ENCODE measurements at places on chromosomes 13 and 19.

- no peak for DNase-seq
Measured at GRCh38 chr13:95123726-95124125, 177.5 kb downstream of the ABCC4 start.

DNA sequence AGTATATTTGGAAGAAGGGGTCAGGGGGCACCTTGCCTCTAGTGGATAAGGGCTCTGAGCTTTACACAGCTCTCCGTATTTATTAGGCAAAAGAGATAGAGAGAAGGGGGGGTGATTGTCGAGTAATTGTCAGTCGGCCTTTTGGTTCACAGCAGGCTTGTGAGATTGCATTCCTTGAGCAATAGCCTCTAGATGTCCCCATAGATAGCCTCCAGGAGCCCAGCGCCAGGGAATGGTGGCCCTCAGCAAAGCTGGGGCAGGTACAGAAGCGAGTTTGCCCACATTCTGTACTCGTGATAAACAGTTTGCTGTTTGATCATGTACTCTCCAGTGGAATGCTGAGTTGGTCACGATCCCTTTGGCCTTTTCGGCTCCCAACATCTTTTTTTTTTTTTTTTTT lies 4.6 kb downstream of the ZNF613 start:
- DNase-seq = no peak

DNA sequence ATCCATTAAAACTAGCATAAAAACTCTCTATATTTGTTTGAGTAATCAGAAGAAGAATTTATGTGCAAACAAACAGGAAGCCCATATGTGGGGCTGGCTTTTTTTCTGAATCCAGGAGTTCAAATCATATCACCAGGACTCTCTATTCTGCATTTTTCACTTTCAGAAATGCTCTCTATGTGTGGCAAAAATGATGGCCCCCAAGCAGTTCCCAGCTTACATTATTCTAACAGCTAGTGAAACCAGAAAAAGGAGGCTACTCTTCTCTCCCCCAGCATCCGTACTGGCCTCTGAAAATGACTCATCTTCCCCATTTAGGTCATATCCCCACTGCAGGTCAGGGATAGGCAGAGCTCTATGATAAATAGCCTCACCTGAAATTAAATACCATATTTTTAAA lies 20.4 kb downstream of the RBM26 start:
- DNase-seq = peak; percentile 23

DNA sequence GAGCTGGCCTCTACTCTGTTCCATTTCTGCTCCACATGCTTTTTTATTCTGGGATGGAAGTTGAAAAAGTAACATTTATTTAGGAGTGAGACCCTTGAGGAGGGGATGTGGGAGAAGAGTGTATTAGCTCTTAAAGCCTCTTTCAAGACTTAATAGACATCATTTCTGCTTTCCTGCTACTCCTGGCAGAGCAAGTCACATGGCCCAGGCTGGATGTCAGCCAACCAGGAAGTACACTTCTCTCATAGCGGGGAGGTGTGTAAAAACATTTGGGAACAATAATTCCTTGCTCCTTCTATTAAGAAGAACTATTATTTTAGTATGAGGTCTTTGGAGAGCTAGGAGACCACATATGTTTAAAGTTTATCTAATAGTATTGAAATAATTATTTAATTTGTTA lies 40.6 kb upstream of the FAM216B start:
- DNase-seq = no peak

GRCh38 chr13:32956595-32956933 lies 59.7 kb upstream of the KL start:
- DNase-seq = no peak

DNA sequence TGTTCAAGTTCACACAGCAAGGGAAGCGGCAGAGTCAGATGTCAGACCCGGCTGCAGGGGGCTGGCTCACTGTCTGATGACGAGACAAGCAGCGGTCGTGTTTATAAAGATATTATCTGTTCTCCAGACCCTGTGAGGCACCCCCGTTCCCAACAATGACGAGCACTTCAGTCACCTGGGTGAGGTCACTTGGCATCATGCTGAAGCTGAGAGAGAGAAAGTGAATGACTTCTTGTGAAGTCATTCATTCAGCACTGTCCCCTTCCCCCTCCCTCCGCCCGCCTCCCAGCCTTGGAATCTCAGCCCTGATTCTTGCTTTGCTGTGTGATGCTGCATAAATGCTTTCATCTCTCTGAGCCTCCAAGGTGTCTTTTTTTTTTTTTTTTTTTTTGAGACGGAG lies 4.9 kb upstream of the LYPD3 start:
- DNase-seq = no peak

- DNase-seq = no peak
Measured at GRCh38 chr13:74004109-74004508, 130.1 kb downstream of the KLF12 start.

GRCh38 chr13:76425935-76426334 lies 460.3 kb downstream of the KCTD12 start:
- no peak for DNase-seq

DNA sequence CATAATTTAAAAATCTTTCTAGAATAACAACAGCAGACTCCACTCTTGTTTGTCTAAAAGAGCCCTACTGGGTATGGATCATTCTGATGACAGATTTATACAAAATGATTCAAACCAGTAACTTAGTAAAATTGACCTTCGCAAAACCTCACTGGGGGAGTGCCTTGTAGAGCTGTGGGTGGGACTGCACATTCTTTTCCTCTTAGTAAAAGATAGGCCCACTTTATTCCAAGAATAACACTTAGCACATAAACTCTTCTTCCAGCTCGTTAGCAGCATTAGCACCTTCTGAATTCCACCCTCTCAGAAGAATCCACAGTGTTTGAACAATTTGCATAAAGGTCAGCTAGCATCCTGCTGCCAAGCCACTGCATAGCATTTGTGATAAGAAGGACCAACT lies 106.8 kb downstream of the STOML3 start:
- DNase-seq = no peak

DNA sequence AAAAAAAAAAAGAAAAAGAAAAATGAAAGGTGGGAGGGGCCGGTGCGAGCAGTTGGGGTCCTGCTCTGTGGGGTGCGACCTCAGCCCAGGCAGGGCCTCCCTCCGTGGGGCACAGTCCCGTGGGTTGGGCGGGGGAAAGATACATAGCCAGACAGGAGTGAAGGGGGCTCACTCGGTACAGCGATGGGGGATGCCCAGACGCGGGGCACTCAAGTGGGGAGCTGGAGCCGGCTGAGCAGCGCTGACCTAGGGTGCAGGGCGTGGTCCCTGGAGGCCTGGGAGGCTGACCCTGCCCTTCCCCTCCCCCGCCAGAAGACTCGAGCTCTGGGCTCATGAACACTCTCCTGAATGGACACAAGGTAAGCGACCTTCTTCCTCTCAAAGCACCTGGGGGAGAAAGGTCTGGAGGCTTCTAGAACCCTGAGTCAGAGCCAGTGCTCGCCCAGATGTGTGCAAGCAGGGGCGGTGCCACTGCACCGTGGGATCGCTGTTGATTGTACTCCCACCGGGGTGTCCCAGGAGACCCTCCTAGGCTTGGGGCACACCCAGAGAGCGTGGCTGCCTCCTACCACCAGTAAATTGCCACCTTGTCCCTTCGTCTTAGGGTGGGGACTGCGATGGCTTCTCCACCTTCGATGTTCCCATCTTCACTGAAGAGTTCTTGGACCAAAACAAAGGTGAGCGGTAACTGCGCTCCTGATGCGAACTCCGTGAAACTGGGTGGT lies 3.4 kb downstream of the HMG20B start:
- DNase-seq = no peak

- peak; percentile 50 for DNase-seq
Measured at GRCh38 chr19:10603084-10603872, 16.2 kb upstream of the AP1M2 start.

GRCh38 chr13:40589285-40590109 lies 76.9 kb downstream of the FOXO1 start:
- DNase-seq = peak; percentile 62

DNA sequence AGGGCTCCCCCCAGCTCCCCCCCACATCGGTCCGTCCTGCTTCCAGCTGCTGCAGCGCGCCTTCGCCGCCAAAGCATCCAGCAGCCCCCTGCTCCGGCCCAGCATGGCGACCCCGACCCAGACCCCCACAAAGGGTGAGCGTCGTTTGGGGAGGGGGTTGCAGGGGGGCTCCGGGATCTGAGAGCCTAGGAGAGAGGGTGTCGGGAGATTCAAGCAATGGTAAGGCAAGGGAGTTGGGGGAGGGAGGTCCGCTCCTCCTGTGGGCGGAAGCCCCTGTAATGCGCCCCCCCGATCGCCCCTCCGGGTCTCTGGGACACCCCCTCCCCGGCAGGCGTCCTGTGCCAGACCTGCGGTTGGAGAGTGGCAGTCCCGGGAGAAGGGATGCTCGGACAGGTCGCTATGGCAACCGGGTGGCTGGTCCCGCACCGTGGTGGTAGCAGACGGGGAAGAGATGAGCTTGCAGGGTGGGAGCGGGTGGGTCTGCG lies at the start of gene FXYD7:
Gene FXYD7, plus strand, starts transcription at position 25 of the 485 bp plus-strand sequence. Its CDS starts 79 bp downstream, at position 104.
- DNase-seq = no peak

GRCh38 chr13:34357435-34358232 lies 539.7 kb downstream of the RFC3 start:
- DNase-seq = no peak

DNA sequence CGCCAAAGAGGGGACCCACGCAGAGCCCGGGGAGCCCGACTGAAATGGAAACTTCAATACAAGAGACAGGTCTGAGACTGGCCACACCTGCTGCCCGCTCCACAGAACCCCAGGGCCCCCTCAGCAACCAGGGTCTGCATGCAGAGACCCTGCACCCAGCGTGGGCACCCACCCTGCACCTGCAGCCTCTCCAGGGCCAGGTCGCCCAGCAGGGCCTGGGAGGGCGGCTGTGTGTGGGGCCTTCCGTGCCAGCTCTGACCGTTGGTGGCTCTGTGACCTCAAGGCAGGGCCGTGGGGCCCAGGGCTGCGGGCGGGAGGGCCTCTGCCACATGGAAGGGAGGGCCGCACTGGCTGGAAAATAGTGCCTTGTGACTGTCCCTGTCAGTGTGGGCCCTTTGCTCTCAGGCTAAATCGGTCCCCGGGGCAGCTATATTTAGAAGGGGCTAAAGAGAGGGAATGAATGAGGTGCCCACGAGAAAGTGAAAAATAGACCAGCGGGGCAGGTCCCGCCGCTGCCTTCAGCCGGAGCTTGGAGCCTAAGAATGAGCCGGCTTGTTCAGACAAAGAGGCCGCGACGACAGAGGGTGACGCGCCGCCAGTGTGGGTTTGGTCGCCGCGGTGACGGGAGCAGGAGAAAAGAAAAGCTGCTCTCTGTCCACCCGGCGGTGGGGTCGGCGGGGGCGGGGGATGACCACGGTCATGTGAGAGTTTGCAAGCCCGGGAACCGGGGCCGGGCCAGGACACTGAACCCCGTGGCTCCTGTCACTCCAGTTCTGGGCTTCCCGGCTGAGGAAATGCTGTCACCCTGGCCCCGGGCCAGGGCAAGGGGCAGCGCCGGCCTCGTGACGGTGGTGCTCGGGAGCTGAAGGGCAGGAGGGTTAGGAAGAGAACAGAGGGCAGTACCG lies 70.5 kb downstream of the GADD45B start:
- DNase-seq = no peak

- DNase-seq = no peak
Measured at GRCh38 chr19:36257520-36257876, 42.6 kb downstream of the ZNF146 start.

DNA sequence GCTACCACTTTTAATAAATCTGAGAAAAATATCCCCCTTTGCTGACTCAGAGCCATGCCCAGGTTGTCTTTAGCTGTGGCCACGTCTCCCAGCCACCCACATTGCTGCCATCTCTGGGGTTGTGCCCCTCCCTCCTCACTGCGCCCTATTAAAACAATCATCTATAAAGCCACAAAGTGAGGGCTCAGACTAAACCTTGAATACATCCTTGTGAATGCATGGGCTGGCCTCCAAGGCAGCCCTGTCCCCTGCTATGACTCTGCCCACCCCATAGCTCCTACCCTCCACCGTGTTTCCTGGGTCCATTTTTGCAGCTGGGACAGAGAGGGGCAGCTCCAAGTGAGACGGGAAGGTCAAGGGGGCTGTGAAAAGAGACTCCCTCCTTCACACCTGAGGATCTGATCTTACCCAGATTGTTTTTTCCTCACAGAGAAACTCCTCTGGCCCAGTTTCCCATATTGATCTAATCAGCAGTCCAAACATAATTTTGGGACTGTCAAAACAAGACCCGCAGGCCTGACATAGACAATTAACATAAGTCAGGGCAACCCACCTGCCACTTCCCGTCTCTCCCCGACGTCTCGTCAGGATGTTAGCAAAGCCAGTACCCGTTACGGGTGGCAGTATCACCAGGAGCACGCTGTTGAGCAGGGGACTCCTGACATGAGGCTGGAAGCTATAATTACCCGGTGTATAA lies 199.0 kb downstream of the KATNAL1 start:
- DNase-seq = no peak

GRCh38 chr13:37616131-37616530 lies 17.6 kb upstream of the POSTN start:
- no peak for DNase-seq

DNA sequence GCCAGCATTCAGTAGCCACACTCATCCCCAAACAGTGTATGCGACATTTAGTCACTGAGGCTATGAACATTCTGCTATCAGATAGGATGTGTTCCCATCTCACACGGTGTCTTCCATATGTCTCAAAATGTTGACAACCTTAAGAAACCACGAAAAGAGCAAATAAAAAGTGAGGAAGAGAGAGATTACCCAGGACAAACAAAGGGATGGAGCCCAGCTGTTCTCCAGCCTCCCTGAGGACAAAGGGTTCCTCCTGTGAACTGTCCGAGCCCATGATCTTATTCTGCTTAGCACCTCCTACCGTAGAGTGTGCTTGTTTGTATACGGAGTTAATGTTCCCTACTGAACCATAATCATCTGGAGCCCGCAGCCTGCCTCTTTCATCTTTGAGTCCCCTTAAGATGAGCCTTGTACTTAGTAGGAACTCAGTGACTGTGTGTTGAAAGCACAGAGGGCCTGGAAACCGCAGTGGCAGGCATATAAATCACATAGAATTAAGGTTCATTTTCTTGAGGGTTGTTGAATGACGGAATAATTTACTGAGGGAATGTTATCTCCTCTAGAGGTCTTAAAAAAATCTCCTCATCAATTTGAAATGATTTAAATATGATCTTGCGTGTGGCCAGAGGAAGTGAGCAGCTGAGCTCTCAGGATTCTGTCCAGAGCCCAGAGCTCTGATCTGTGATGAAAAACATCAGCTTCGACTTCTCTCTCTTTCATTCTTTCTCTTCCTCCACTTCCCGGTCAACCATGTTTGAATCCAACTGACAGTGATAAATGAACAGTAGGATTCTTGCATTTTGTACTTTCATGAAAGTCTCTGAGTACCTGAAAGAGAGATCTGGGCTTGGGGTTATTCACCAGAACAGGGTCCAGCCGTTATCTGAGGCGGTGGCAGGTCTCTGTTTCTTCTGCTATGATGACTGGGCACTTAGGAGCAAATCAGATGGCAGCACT lies 200.5 kb downstream of the KLF5 start:
- no peak for DNase-seq

- peak; percentile 70 for DNase-seq
Measured at GRCh38 chr19:41308450-41309179, 1.4 kb upstream of the CCDC97 start.

DNA sequence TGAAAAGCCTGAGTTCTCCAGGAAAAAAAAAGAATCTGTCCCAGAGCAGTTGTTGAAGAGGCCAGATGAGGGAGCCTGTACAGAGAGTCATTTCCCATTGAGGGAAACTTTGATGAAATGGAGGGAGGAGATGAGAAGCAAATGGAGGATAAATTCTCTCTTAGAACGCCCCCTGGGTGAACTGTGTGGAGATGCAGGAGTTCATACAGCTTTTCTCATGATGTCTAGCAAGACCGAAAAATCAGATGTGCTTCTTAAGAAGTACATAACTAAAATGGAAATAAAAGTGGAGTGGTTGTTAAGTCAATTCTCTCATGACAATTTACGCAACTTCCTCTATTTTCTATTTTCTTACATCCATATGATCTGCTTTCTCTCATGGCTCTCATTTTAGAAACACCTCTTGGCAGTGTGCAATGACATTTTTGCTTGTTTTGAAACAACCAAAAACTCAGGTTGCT lies 1263.1 kb downstream of the PCDH9 start:
- no peak for DNase-seq
